ENCODE measurements at places on chromosomes 5 and 9.

- H3K27ac ChIP-seq = no peak overlapping the region
- H3K4me3 ChIP-seq = no peak overlapping the region
- no peaks in the 10 kb centered on the region for H3K36me3 ChIP-seq
- no peaks in the 10 kb centered on the region for H3K27me3 ChIP-seq
- H3K4me1 ChIP-seq = no peaks in the 10 kb centered on the region
- DNase-seq = no peak
Observed at GRCh38 chr5:68456756-68457217, 241.2 kb downstream of the PIK3R1 start.

DNA sequence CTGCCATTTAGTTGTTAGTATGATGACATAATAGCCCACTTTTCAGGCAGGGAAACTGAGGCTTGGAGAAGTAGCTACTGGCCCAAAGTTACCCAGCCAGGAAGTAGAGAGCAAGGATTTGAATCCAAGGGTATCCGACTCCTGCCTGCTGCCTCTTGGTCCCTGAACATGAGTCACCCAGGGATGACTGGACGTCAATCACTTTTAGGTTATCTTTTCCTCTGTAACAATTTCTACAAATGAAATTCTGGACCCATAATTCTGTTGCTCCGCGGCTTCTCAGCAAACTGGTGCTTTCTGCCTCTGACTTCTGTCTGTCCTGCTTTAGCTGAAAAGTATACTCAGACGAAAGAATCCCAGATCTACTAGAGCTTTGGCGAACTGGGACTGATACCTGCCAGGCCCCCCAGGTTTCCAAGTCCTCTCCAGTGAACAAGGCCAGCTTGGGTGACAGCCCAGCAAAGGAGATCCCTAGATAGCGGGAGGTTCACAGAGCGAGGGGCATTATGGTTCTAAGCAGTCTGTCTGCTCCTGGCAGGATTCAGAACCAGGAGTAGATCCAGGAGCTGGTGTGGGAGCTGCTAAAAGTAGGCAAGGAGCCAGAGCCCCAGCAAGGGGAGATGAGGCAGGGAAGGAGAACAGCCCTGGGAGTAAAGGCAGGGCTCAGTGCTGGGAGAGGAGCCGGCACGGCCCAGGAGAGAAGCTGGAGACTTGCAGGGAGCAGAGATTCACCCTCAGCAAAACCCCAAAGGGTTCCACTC, 20.6 kb downstream of the OLFML2A start:
- H3K4me1 ChIP-seq = no peaks in the 10 kb centered on the region
- no peaks in the 10 kb centered on the region for H3K27me3 ChIP-seq
- no peak overlapping the region for H3K27ac ChIP-seq
- H3K36me3 ChIP-seq = no peaks in the 10 kb centered on the region

DNA sequence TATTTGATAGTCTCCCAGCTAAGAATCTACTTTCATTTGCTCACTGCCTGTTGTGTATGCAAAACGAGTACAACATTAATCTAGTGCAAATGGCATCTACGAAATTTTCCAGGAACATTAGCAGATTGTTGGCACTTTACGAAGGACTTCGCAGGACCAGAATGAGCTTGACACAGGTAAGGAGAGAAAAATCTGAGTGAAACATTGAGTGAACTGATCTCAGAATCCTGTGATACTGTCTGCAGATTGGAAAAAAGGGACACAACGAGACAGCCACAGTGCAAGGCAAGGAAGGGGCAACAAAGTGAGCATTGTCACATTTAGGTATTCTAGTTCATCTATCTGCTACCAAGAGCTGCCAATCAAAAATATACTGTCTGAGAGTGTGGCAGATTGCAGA, 350.5 kb downstream of the ZNF608 start:
- DNase-seq = no peak
- H3K36me3 ChIP-seq = no peaks in the 10 kb centered on the region
- no peak overlapping the region for H3K4me3 ChIP-seq
- H3K4me1 ChIP-seq = no peaks in the 10 kb centered on the region

- no peaks in the 10 kb centered on the region for H3K27me3 ChIP-seq
- H3K36me3 ChIP-seq = no peaks in the 10 kb centered on the region
- H3K4me1 ChIP-seq = no peaks in the 10 kb centered on the region
- DNase-seq = no peak
- no peak overlapping the region for H3K27ac ChIP-seq
- no peak overlapping the region for H3K4me3 ChIP-seq
Observed at GRCh38 chr9:134288746-134289145, 37.5 kb upstream of the RXRA start.

- peaks cover 2% of the 10 kb centered on the region for H3K4me1 ChIP-seq
- H3K4me3 ChIP-seq = no peak overlapping the region
- DNase-seq = no peak
- no peaks in the 10 kb centered on the region for H3K36me3 ChIP-seq
- no peaks in the 10 kb centered on the region for H3K27me3 ChIP-seq
Observed at GRCh38 chr9:137009217-137009616, 12.8 kb upstream of the CLIC3 start.

Measured in iPS DF 6.9 (cell line).